ENCODE measurements at places on chromosomes 3 and 15.
A peak's percentile ranks its signal among the peaks of the same experiment; 100 is the strongest.

DNA sequence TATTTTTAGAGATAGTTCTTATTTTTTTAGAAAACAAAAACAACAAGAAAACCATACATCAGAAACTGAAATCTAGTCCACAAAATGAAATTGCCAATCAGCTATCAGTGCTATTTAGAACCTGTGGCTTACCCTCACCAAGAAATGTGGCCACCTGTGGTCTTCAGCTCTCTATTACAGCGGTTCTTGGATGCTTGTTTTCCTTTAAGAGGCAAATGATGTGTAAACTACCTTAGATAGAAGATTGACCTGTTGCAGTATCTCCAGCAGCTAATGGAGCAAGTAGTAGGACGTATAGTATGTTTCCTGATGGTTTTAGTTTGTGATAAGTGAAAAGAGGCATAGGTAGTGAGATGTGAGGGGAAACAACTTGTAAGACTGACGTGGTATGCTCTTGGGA is 21.2 kb downstream of the TFG start:
- no peak for DNase-seq

DNA sequence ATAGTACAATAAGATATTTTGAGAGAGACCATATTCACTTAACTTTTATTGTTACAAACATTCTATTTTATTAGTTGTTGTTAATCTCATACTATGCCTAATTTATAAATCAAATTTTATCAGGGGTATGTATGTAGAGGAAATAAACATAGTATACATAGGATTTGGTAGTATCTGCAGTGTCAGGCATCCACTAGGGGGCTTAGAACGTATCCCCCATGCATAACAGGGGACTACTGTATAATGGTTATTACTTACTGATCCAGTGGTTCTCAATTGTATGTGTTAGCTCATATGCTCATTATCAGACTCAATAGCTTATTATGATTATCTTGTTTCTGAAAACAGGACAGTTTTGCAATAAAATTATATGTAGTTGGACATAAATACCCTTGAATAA is 27.6 kb downstream of the CMC1 start:
- no peak for DNase-seq

GRCh38 chr3:122691195-122691594 is 10.6 kb downstream of the PARP14 start:
- DNase-seq = no peak

- DNase-seq = no peak
Observed at GRCh38 chr15:35690698-35691116, 144.7 kb upstream of the DPH6 start.

GRCh38 chr3:124455891-124456290 is 274.4 kb upstream of the UMPS start:
- DNase-seq = no peak

DNA sequence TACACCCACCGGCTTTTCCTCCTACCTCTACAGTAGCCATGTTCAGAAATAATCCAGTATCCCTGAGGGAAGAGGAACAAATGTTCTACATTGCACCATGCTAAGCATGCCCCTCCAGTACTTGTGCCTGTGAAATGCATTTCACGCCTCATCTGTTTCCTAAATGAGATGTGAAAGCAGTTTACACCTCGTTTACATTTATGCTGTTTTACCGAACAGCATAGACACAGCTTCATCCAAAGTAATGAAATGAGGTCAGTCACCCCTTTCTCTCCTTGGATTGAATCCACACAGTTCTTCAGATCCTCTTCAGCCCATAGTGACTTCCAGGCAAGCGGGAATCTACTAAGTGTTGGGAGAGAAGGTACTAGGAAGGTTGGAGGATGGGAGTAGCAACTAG is 514.3 kb downstream of the PDCD6IP start:
- peak; percentile 48 for DNase-seq

DNA sequence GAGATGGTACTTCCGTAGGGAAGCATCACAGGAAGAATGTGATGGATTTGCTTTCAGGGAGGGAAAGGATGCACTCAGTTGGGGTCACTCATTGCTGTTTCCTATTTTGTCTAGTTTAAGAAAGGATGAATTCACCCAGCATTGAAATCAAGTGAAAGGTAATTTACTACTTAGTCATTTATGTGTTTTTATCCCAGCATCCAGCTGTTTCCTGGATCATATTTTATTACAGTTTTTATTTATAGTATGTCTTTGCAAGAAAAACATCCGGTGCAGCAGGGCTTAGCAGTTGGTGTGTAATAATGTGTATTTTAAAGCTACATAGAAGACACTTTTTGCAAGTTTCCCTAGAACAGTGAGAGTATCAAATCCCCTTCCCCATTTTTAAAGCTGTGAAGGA is 37.4 kb upstream of the GOLGA8B start:
- no peak for DNase-seq

DNA sequence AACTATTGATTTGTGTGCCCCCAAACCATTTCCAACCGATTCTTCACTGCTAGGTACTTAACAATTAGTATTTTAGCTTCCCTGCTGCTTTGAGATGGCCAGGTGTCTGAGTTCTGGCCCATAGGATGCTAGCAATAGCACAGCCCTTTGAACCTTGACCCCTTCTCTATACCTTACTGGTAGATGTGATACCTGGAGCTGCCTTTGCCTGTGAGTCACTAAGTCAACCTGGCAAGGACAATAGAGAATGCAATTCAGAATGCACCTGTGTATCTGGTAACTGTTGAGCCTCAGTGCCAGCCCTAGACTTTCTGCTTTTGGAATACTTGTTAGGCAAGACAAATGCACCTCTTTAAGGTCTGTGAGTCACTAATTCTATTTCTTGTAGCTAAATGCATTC is 467.4 kb downstream of the GRM7 start:
- no peak for DNase-seq

- no peak for DNase-seq
Observed at GRCh38 chr3:17840651-17841050, 98.2 kb upstream of the TBC1D5 start.

GRCh38 chr3:71579935-71580406 is 3.6 kb downstream of the FOXP1 start:
- no peak for DNase-seq

DNA sequence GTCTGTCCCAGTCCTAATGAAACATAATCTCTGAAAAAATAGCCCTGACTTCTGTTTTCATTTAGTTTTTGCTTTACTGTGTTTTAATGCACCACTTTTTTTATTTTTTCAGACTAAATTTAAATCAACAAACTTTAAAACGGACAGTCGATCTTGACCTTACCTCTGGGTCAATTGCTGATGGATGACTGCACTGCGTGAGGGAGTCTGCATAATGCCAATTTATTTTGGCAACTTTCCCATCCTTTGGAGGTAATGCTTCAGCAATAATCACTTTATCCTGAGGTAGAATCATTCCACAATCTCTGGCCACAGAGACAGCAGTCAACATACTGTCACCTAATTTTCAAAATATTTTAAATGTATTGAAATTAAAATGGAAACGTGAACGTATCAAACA is 32.5 kb upstream of the GP5 start:
- DNase-seq = no peak

DNA sequence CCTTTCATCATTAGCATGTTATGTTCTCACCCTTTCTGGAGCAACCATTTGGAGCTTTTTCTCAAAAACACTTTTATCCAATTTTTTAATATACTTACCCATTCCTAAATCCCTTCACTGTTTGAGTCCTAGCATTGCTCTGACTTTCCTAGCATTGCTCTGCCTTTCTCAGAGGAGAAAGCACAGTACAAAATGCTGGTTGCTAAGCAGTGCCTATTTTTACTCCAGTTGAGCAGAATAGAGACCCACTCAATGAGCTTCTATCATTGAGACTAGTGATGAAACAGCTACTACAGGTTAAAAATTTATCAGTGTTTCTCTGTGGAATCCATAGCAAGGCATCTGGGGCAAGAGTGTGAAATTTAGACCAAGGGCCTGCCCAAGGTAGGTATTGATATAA is 21.8 kb upstream of the IL1RAP start:
- DNase-seq = no peak

- no peak for DNase-seq
Observed at GRCh38 chr15:59028387-59028955, 41.0 kb downstream of the RNF111 start.

DNA sequence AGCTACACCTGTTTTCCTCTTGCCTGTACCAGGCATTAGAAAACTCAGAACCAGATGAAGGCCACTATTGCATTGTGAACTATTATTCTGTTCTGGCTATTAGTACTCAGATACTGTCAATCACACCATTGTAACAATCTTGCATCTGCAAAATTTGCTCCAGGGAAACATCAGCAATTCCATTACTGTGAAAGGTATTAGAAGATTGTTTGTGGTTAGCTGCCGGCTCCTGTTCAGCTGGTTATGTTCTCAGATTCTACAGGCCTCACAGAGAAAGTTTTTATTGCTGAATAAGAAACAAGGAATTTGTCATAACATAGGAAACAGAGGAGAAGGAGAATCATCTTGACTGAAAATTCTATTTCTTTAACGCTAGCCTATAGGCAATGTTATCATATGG is 179.9 kb downstream of the PLOD2 start:
- DNase-seq = no peak

- DNase-seq = no peak
Observed at GRCh38 chr3:149646181-149646766, 11.6 kb downstream of the WWTR1 start.

GRCh38 chr15:50298340-50298739 is 32.8 kb upstream of the HDC start:
- no peak for DNase-seq

GRCh38 chr3:108931035-108931434 is 22.6 kb downstream of the GUCA1C start:
- no peak for DNase-seq

DNA sequence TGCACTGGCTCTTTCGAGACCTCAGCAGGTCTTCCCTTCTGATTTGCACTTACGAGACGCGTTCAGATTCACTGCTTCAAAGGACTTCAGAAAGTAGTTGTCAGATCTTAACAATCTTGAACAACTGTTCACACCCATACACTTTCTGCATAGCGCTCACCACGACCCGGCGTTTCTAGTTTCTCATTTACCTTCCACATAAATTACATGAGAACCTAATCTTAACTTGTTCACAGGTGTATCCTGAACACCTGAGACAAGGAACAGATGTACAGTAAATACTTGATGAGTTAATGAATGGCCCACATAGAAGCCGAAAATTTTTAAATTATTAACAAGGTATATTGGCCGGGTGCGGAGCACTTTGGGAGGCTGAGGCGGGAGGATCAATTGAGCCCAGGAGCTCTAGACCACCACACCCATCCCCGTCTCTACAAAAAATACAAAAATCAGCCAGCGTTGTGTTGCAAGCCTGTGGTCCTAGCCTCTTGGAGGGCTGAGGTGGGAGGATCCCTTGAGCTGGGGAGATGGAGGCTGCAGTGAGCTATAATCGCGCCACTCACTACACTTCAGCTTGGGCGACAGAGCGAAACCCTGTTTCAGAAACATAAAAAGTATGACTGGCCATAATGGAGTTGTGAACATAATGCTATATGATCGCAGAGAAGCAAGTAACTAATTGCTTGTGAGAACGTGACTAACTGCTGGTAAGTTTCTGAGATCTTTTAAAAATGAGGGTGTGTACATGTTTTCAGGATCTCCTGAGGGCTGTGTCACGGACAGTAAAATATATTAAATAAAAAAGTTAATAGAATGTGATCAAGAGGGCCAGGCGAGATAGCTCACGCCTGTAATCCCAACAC is 984 bp upstream of the SMARCC1 start:
- no peak for DNase-seq

DNA sequence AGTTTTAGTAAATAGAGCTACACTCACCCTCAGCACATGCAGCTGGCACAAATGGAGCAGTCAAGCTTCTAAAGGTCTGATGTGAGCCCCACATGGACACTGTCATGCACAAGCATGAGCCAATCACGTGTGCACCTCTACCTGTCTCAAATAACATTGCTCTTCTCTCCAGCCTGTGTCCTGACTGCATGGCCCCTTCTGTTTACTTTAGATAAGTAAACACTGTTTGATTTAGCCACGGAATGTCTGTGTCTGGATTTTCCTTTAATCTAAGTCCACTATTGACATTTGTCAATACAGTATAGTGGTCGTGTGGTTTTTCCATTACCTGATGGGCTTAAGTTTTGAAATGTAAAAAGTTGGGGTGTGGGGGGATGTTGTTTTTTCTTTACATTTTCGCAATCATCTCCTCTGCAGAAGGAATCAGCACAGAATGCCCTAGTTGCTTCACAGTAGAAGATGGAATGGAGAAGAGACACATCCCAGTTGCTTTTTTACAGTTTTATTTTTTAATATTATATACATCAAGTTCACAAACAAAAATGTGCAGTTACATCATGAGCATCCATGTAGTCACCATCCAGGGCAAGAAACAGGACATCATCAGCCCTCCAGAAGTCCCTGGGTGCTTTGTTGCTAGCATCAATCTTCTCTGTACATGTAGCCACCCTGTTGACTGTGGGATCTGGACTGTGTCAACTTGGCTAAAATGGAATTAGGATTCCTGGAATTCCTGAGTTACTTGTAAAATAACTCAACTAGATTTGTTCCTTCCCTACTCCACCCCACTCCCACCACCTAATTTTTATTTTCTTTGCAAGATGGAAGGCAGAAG is 146.1 kb downstream of the UACA start:
- DNase-seq = no peak

DNA sequence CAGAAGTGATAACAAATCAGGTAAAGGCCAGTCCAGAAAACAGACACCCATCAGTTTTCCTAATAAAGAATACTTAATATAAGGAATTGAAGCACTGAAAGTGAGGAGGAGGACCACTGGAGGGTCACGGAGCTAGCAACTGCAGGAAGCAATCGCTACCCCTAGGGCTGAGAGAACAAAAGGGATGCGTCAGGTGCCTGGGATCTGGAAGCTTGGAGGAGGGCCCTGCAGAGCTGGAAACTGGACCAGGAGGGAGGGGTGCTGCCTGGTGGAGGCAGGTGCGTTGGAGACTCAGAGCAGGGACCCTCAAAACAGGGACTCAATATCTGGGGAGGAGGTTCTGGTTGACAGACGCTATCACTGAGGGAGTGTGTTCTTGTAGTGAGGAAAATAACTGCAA is 308.1 kb upstream of the RASGRP1 start:
- DNase-seq = no peak

DNA sequence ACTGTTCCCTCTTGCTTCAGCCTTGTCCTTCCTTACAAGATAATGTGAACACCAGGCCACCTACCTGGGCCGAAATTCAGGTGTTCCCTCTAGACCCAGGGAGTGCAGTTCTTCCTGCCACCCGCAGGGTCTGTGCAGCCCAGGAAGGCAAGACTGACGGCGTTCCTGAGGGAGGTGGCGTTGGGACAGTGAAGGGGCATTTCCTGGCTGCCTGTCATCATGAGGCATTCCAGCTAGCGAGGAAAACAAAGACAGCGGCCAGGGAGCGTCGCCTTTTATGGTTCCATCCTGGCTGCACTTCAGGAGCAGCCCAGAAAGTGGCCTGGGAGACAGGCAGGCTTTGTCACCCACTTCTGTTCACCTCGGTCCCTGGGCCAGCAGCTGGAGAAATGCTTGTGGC is 84.8 kb upstream of the WNT5A start:
- DNase-seq = no peak

GRCh38 chr3:16374047-16374934 is 109.3 kb downstream of the OXNAD1 start:
- no peak for DNase-seq

DNA sequence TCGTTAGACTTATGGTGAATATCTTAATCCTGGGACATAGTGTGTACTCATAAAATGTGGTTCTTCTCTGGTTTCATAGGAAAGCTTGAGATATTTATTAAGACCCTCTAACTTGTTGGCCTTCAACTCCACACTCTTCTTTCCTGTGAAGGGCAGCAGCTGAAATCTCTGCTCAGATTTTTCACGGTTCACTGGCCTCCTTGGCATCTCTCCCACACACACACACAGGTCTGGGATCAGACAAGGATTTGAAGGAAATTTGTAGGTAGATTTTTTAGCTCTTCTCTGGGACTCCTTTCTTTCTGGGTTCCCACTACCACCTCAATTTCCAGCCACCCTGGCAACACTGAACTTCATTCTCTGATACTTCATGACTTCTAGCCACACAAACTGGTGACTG is 70.2 kb downstream of the MYRIP start:
- no peak for DNase-seq
